ENCODE measurements at places on chromosomes 6 and 20.

DNA sequence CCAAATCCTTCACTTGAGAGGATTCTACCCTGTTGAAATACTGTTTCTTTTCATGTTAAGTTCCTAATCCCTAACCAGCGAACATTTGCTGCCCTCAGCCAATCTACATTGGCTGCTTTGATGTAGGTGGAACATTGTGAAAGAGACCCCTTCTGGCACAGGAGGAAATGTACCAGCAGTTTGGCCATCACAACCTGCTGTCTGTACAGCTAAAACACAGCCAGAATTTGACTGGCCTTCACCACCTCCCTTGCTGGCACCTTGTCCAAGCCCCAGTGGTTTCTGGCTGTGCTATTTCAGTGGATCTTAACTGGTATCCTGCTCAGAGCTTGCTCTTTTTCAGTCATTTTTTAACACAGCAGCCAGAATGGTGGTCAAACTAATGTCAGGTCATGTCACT, 202.1 kb upstream of the EPHA7 start:
- DNase-seq = no peak

DNA sequence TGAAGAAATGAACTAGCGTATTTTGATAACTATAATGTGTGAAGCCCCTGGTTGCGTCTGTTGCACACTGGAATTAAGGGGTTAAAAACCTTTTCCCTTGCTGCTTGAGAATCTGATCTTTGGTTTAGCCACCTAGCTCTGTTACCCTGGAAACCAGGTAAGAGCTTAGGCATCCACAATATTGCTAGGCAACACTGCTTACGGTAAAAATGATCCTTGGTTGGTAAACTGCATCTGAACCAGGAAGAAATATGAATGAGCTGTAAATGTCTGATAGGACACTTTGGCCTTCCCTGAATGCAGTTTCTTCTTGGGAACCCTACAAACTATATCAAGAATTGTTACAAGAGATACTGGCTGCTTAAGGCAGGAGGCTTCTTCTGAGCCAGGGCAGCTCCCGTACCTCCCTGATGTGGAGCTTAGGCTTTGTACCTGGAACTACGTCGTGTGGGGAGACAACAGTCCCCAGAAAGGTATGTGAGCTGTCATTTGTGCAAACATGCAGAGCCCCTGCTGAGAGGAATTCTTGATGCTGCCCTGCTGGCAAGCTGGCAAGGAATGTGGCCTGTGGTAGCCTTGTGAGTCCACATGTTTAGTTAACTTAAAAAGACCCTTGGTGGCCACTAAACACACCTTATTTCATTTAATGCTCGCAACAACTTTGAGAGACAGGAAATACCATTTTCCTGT, 18.4 kb downstream of the UBE3D start:
- DNase-seq = no peak

GRCh38 chr20:20594171-20594530, 118.3 kb downstream of the RALGAPA2 start:
- DNase-seq = no peak

DNA sequence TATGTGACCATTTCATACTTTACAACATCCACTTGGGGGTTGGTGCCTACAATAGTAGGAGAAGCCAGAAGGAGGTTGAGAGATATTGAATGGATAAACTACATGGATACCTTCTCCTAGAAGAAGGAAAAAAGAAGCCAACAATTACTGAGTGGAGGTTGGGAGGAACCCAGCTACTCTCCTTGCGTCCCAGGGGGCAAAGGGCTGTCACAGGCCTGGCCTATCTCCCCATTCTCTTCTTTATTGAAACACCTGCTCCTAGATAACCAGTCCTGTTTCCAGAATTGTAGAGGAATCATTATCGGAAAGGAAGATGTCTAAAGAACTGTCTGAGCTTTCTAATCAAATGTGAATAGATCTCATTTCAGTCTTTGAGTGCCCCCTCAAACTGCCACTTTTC, 115.1 kb downstream of the MAP7 start:
- DNase-seq = no peak

- DNase-seq = no peak
Observed at GRCh38 chr6:150145830-150146229, 3.0 kb downstream of the PPP1R14C start.

GRCh38 chr20:9359561-9360308, 154.7 kb upstream of the LAMP5 start:
- no peak for DNase-seq

DNA sequence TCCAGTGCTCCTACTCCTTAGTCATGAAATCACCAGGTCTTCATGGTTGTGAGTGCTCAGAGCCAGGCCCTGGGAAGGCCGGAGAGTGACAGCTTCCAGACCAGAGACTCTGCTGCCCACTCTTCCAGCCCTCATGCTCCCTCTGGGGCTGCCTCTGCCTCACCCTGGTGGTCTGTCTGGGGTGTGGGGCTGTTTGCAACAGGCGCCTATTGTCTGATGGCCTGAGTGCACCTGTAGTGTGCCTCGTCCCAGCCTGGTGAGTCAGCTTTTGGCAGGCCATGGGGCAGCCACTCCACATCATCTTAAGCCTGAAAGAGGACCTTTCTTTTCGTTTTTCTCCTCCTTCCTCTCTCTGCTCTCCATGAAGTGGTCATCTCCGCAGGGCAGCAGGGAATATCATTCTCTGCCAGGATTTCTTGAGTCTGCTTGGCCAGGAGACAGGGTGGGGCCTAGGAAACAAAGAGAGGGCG, 173.8 kb downstream of the VEGFA start:
- no peak for DNase-seq

GRCh38 chr20:25039697-25040437, 18.1 kb downstream of the ACSS1 start:
- DNase-seq = no peak

- no peak for DNase-seq
Observed at GRCh38 chr20:64246616-64247306, 8.8 kb upstream of the PCMTD2 start.

DNA sequence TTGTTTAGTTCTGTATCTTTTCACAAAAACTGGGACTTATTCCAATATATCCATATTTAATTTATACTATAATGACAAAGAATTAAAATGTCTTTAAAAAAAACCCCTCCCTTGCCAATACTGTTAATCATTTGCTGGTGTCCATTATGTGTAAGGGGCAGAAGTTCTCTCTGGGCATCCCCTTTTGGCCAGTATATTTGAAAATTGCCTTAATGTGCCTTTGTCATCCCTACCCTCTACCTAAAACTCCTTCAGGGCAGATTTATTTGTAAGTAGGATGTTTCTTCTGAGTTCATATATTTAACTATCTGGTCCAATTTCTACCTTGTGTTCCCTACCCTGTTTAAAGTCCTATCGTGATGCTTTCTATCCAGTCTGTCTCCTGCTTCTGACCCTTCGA, 62.9 kb downstream of the ARHGAP18 start:
- DNase-seq = no peak

DNA sequence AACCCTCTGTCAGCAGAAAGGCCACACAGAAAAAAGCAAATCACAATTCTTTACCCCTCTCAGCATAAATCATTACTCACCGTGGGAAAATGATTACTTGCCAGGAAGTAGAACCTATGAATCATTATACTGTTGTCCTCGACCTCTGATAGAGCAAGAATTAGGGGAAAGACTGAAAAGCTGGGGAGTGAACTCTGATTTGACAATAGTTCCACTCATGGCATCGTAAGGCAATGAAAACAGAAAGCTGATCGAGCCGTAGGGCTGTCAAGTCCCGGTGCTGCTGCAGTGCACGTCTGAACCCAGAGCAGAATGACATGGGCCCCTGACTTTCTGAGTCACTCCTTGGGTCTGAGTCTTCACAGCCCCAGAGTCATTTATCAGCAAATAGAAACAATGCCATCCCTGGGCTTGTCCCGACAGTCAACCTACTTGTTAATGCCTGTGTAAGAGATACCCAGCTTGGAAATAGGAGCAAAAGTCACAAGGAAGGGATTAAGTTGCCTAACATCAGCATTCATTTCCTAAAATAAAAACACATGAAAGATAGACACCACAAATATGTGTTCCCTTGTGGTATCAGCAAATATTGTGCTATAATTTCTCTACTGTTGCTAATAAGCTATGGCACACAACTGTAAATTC, 224.8 kb upstream of the MARCKS start:
- peak; percentile 16 for DNase-seq

DNA sequence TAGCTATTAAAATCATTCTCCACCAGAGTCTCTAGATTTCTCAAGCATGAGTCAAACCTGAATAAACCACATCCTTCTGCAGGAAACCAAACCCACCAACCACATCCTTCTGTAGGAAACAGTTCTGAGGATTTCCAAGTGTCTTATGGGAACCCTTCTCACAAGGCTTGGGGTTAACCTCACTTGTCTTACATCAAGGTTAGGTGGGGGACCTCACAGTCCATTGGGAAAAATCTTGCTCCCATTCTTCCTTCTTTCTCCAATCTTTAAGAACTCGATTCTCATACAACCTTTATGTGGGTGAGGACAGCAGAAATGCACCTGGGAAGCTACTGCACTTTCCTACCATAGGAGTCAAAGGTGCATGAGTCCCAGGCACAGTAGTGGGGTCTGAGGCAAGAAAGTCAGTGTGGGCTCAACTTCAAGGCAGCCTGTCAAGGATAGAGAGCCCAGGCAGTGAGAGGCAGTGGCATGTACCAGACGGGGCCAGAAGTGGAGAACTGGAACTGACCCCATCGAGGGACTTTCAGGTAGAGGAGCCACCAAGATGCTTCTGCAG, 114.5 kb downstream of the SLC22A3 start:
- peak; percentile 18 for DNase-seq

- no peak for DNase-seq
Observed at GRCh38 chr6:166758136-166758704, 131.2 kb upstream of the RPS6KA2 start.

Data from stimulated activated CD4-positive, alpha-beta T cell treated with anti-CD3 and anti-CD28 coated beads, TNF-alpha, amount 100 ng/mL, for 48 hours (primary cell).